RPMI8226 (cell line): ENCODE measurements at places on chromosomes 2 and 18.

DNA sequence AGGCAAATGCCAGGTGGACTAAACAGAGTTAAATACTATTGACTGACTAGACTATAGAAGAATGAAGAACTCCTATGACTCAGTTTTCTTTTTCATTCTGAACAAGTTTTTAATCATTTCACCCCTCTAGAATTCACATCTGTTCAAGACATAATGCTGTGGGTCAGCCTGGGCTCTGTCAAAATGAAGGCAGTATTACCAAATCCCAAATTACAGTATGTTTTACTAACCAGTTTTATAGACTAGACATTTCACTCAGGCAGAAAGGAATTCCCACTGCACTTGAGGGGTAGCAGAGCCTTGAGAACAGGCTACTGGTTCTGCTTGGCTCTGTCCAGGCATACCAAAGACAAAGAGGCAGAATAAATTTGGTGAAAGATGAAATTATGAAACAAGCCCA lies 511.7 kb downstream of the EPHA4 start:
- no peak for DNase-seq

DNA sequence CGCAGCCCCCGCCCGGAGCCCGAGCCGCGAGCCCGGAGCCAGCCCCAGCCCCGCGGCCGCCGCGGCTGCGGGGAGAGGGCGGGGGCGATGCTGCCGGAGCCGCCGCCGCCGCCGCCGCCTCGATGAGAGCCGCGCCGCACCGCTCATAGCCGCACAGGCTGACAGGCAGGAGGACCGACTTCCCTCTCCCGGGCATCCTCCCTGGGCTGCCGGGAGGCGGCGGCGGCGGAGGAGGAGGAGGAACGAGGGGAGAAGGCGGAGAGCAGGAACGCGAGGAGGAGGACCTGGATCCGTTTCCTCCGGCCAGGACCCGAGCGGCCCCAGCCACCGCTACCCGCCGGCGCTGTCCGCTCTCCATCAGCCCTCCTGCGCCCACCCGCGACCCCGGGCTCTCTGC lies 370 bp downstream of the KLHL29 start:
- DNase-seq: no peak

DNA sequence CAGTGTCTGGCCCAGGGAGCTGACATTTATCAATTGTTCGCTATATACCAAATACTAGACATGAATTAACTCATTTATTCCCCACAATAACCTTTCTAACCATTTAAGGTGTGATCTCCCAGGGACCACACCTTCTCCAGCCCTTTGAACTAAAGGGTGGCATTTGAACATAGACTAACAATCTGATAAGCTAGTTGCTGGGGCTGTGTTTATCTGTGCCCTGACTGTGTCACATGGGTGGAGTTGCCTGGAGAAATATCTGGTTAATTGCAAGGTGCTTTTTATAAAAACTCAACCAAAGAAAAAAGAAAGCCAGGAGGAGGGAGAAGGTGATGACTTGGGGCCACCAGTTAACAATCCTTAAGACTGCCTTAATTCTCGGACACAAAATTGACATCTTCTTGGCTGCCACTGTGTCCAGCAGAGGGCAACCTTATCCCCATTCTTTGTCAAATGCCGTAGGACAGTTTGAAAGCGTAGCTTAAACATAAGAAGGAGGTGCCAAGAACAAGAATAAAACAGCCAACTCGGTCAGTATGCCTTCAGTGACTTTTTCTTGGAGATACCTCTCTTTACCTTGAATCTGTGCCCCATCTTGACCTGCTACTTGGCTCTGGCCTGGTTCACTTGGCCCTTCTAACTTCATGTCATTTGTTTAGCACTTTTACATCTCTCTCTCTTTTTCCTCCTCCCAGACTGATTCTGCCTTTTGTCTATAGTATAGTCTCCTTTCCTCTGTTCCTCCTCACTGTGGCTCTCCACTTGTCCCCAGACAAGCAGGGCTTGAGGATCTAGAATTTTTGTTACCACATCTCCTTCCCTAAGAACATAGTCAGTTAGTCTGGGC lies 183.4 kb downstream of the MYO3B start:
- peak; percentile 68 for DNase-seq

- DNase-seq: no peak
These were observed 226.2 kb upstream of the RAB6C start for GRCh38 chr2:129753261-129753660.

DNA sequence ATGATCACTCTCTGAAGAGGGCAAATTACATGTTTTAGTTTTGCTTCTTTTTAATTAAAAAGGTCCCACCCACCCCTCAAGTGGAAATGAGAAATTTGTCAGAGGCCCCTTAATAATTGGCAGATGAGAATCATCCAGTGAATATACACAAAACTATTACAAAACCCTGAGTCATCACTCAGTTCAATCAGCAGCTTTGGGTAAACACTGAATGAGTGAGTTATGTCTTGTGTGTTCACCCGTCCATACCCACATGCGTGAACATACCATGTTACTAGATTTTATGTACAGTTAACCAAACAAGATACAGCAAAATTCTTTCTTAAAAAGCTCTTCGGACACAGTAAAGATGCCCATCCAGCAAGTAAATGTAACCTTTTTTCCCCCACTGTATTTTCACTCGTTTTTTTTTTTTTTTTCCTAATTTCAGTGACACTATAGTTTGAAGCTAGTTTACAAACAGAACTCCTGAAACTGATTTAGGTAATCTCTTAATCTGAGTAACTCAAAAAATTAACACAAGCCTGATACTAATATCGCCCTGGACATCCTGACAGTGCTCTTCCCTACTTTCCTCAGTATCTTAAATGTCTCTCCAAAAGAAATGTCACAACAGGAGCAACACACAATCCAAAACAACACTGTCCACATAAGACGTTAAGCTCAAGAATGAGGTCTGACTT lies 1.4 kb downstream of the PSME4 start:
- peak; percentile 55 for DNase-seq

DNA sequence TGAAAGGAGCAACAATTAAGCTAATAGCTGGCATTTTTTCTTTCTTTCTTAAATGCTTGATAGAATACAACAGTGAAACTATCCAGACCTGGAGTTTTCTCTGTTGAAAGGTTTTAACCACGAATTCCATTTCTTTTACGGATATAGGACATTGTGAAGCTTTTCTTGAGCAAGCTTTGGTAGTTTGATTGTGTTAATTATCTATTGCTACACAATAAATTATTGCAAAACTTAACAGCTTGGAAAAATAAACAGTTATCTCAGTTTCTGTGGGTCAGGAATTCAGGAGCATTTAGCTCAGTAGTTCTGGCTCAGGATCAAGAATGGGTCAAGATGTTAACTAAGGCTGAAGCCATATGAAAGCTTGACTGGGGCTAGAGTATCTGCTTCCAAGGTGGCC lies 11.7 kb downstream of the PHOSPHO2 start:
- DNase-seq: no peak

- DNase-seq: no peak
These were observed 182.7 kb downstream of the LRATD1 start for GRCh38 chr2:14815201-14815600.
